ENCODE measurements at places on chromosomes 13 and 19.

DNA sequence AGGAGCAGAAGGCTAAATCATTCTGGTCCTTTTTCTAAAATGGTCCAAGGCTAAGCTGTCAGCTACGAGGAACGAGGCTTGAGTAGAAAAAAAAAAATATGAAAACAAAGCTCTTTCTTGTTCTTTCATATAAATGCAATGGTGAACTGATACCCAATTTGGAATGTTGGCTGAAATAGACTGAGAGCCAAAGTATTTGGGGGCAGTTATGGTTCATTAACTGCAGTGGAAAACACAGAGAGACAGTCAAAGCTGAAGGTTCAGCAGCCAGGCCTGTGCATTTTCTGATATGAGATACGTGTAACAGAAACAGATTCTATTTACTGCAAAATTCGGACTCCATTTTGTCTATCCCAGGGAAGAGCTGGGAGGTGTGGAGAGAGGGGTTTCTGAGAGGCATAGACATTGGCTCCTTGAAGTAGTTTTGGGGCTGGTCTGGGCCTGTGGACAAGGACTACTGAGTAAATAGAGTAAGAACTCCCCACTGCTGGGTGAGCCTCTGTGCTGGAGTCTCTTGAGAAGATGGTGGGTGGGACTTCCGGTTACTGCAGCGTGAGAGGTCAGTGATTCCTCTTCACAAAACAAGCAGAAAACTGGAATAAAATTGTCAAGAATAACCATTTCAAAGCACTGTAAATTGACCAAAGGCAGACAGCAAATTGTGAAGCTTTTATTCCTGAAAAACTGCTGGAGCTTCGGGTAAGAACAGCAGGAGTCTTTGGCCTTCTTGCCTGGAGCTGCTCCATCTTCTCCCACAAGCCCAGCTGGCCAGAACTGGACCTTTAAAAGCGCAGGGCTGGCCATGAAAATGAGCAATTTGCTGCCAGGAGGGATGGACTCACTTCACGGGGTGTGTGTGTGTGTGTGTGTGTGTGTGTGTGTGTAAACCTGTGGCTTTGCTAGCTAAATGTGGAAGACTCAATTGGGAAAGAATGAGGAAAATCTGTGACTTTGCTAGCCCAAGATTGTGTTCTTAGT, 43.1 kb upstream of the CNMD start:
- DNase-seq: no peak

DNA sequence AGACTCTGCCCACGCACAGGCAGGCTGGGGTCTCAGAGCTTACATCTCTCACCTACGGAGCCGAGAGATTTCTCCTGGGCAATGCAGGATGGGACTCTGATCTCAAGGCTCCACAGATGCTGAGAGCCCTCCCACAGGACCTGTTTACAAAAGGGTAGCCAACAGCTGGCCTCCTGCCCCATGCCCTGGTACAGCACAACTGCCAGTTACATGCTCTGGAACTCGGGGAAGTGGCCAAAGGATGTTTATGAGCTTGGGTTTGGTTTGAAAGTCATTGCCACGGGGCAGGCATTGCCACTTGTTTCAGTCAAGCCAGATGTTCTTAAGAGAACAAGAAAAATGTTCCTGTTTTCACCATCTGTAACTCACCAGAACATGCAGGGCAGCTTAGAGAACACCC, 3.5 kb downstream of the DHRS12 start:
- DNase-seq: no peak

- no peak for DNase-seq
These were observed 1156.5 kb downstream of the OLFM4 start for GRCh38 chr13:54185101-54185500.

DNA sequence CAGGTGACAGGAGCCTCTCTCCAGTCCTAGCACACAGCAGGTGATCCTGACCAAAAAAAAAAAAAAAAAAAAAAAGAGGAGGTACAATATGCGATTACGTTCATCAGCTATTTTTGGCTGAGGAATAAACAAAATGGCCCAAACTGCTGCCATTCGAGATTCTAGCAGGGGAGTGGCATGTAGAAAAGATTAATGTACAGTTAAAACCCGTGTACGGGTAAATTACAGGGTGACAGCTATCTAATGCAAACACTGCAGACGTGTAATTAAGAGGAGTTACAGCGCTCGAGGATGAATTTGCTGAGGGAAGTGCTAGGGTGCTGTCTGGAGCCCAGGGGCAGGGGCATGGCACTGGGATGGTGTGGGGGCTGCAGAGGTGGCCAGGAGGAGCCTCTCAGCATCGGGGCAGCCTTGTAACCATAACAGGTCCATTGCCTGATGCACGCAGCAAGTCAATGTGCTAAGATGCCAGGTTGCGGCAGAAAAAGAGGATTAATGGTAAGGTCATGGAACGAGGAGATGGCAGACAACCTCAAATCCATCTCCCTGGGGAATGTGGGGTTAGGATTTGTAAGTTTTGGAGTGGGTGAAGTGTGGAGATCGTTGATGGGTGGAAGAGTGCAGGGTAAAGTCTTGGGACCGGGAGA, 17.4 kb downstream of the CHST8 start:
- no peak for DNase-seq

GRCh38 chr13:39577838-39578491, 25.0 kb downstream of the LHFPL6 start:
- DNase-seq: no peak

GRCh38 chr19:56707821-56708220, 36.3 kb upstream of the ZNF835 start:
- no peak for DNase-seq

- DNase-seq: no peak
These were observed 406.3 kb downstream of the DCT start for GRCh38 chr13:94073007-94073744.

DNA sequence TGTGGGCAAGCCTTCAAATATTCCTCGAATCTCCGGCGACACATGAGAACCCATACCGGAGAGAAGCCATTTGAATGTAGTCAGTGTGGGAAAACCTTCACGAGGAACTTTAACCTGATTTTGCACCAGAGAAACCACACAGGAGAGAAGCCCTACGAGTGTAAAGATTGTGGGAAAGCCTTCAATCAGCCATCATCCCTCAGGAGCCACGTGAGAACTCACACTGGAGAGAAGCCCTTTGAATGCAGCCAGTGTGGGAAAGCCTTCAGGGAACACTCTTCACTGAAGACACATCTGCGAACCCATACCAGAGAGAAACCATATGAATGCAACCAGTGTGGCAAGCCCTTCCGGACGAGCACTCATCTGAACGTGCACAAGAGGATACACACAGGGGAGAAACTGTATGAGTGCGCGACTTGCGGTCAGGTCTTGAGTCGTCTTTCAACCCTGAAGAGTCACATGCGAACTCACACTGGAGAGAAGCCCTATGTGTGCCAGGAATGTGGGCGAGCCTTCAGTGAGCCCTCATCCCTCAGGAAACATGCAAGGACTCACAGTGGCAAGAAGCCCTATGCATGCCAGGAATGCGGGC, 28.8 kb downstream of the ZNF333 start:
- no peak for DNase-seq

- DNase-seq: no peak
These were observed 259.9 kb upstream of the SOX21 start for GRCh38 chr13:94972262-94972661.

- no peak for DNase-seq
These were observed 10.3 kb upstream of the EEF2 start for GRCh38 chr19:3995607-3996006.

DNA sequence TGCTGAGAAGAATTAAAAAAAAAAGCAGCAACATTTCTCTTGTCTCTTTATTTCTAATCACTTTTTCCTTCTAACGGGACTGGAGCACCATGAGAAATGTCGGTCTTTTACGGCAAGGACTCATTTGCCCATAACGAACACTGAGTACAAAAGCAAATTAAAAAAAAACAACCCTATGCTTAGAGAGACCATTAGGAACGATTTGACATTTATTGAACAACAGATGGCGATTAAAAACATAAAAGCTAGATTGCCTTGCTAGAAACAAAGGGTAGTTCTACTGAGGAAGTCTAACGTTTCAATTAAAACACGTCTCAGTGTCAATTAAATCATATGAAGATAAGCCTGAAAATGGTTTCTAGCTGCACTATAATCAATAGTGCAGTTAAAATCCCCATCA, 51.1 kb downstream of the OLFM4 start:
- no peak for DNase-seq

DNA sequence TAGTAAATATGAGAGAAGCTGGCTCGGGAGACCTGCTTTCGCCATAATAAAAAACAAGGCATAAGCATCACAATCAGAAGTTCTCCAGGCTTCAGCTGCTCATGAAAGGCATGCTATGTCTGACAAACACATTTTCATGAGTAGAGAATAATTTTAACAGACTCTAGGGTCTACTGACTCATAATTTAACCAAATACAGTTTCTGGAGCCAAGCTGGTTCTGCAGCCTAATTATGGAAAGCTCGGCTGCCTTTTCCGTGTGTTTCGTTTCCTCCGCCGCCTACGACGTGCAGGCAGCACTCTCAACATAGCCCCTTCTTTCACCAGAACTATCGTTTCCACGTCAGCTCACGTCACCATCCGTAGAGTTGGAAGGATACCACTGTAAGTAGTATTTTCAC, 5.7 kb downstream of the MCF2L start:
- DNase-seq: no peak

DNA sequence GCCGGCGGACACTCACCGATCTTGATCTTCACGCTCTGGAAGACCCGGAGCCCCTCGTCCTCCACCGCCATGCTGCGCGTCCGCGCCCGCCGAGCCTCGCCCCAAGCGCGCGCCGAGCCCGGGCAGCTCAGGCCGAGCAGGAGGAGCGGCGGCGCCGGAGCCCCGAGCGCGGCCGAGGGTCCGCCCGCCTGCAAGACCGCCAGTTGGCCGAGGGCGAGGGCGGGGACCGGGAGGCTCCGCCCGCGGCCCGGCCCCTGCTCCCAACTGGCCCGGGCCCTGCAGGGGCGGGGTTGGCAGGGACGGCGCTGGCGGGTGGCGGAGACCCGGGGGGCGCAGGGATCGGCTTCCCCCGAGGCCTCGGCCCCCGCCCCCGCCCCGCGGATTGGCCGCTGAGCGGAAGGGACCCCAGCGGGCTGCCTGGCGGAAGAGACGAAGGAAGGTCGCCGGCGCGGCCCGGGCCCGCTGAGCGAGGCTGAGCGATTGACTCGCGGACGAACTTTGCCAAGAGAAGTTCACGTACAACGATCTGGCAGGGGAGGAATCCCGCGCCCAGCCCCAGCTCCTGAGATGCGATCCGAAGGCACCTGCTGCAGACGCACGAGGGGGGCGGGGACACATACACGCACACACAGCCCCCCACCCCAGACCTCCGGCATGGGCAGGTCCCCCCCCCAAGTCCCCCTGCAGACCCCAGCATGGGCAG, at the start of gene RASA3:
Gene RASA3 (minus strand): TSS at position 205 of the 703 bp plus-strand sequence. CDS start 134 bp downstream, at position 71.
- DNase-seq: peak; percentile 35

- no peak for DNase-seq
These were observed 215.3 kb downstream of the PCCA start for GRCh38 chr13:100304229-100304628.

DNA sequence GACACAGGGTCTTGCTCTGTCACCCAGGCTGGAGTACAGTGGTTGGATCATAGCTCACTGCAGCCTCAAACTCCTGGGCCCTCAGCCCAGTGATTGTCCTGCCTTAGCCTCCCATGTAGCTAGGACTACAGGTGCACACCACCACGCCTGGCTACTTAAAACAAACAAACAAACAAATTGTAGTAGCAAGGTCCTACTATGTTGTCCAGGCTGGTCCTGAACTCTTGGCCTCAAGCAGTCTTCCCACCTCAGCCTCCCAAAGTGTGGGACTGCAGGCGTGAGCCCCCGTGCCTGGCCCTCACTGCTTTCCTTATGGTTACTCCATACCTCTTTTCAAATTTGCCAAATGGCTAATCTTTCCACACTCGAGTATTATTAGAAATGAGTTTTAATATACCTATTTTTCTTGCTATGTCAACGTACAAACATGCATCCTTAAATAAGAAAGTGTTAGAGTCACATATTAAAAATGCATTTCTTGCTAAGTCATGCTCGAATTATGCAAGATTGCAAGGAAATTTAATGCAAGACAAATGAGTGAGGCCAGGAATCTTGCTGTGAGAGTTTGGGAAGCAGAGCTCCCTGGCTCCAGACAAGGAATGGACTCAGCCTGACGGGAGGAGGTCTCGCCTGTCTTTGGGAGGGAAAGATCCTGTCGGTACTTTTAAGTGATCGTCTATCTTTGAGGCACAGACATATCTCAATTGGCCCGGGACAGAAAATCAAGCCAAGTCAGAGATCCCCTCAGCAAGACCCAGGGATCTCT, 39.4 kb downstream of the RFX2 start:
- DNase-seq: no peak

GRCh38 chr19:11538232-11539036, at the start of gene CNN1:
Gene CNN1 (plus strand): TSS chr19:11538851. CDS start chr19:11538928, 77 bp downstream.
- DNase-seq: no peak

GRCh38 chr13:25394402-25395060, 22.8 kb downstream of the ATP8A2 start:
- no peak for DNase-seq

GRCh38 chr13:46496086-46496485, 56.9 kb upstream of the LRCH1 start:
- DNase-seq: no peak

DNA sequence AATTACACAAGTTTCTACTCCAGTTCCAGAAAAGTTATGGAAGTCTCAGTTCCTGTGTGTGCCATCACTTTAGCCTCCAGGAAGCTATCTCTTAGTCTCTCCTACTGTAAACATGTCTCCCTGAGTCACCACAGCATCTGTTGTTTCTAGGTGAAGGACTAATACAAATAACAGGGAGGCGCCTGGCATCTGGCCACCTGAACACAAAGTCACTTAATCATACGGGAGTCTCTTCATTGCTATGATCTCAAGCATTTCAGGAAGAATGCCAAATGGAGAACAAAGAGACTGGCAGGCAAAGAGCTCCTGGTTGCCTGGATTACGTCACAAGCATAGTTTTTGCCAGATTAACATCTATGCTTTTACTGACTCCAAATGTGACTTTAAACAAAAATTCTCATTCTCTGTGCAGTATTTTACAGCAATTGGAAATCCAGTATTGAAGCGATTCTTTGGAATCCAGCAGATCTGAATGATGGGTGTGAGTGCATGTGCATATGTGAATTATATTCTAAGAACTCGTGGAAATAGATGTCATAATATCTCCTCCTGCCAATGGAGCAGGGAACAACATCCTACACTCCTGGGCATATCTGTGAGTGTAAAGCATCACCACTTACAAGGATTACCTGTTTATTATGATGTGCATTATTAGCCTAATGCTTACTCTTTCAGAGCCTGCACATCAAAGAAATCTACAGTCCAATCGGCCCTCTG, 572.8 kb downstream of the PCDH9 start:
- DNase-seq: no peak

DNA sequence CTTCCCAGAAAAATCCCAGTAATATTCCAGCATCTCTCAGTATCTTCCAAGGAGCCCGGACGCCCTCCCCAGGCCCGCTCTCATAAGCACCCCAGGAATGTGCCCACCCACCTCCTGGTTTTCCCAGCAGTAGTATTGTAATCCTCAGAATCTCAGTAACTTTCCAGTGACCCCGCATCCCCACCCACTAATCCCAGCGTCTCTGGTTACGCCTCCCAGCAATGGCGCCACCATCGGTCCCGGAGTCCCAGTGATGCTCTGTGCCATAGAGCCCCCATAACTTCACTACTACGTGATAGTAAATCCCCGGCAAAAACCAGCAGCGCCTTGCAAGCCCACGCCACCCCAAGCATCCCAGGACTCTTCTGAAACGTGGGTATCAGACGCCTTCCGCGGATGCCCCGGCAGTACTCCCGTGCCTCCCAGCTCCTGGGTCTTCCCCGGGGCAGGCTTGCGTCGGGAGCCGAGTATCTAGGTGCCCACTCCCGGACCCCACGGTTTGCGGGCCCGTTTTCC, 928 bp upstream of the PNPLA6 start:
- DNase-seq: no peak
